Aorta (tissue), 5 donors: ENCODE measurements at places on chromosomes 5 and 9. TPM values are rescaled to one million over a fixed set of nuclear protein-coding genes. Genes with fewer than 3 reads are reported as not detected.

DNA sequence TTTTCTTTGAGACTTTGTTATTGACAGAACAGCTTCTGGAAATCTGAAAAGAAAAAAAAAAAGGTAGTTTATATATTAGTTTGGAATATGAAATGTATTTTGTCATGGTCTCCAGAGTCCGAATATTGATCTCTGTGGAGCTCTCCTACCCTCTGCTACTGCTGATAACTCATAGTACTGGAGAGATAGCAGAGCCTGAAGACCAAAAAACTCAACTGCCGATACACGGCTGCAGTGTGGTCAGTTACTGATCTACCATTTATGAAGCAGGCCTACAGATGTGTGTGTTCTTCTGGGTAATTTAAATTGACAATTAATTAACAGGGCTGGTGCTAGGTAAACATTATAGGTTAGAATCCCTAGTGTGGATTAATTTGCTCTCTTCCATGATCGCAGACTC lies 3.8 kb upstream of the FAM120A start:
- DNase-seq = no peak

DNA sequence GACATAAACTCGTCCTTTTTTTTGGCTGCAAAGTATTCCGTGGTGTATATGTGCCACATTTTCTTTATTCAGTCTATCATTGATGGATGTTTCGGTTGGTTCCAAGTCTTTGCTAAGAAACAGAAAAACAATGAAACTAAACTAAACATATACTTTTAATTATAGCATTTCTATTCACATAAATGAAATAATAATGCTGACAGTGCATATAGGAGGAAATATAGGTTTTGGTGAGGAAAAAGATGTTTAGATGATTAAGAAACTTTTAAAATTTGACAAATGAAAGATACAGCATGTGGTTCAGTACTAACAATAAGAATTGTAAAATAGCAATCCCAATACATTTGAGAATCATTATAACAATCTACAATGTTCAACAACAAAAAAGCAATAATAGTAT lies 1094.5 kb upstream of the CDH6 start:
- DNase-seq = no peak

- no peak for DNase-seq
Observed at GRCh38 chr5:107277485-107278125, 393.1 kb downstream of the EFNA5 start.

Gene GPR151
- not detected for total RNA-seq

Gene WWC1
- 0.49 TPM for total RNA-seq
